ENCODE measurements at places on chromosomes 4 and X.
A peak's percentile ranks its signal among the peaks of the same experiment; 100 is the strongest.

- DNase-seq = no peak
Measured at GRCh38 chr4:150859453-150859852, 155.6 kb downstream of the LRBA start.

- DNase-seq = no peak
Measured at GRCh38 chr4:177558995-177559394, 116.8 kb upstream of the AGA start.

DNA sequence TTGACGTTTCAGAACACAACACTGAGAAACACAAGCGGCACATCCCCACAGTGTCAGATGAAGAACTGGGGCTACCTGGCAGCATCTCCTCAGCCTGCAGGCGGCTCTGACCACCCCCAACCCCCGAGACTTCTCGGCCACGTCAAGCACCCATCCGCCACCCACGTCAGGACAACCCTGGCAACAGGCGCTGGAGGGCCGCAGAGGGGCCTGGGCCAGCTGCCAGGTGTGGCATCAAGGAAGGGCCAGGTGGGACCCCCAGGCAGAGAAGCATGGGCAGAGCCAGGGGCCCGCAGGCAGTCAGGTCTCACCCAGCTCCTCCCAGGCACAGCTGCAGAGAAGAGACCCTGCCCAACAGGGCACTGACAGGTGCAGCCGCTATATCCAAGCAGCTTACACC lies 22.3 kb downstream of the GAK start:
- no peak for DNase-seq

DNA sequence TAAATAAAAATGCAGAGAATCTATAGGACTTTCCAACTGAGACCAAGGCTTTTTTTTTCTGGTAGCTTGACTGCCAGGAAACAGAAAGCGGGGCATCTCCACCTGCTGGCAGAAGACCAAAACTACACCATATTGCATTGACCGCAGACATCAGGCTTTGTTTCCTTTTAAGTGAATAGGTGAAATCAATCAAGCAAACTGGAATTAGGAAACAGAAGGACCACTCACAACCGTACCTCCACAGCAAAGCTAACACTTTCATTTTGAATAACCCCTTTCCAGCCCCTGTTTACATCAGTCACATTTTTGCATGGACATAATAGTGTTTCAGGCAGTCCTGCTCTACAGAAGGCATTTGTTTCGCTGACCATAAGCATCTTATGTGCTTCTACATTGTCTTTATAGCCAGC lies 218.2 kb downstream of the IDS start:
- DNase-seq = peak; percentile 31

GRCh38 chrX:45952030-45952429 lies 593.2 kb downstream of the ZNF674 start:
- no peak for DNase-seq

DNA sequence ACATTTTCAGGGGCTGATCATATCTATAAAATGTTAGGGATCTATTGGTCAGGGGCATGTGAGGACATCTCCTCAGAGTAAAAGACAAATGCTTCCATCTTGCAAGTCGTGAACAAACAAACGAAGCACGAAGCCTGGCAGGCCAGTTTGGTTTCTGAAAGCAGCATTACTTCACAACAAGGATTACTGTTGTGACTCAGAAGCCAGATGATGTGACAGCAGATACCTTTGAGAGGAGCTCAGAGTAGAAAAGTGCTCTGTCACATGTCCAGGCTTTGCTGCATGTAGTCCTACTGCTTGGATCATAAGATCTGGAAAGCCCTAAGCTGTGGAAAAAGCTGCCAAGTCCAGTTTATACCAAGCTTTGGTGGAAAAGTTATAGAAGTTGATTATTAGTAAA lies 1827.2 kb downstream of the ARAP2 start:
- DNase-seq = no peak
